ENCODE measurements at places on chromosomes 6 and 20.

- DNase-seq: no peak
Measured at GRCh38 chr6:47231151-47231550, 78.6 kb downstream of the TNFRSF21 start.

DNA sequence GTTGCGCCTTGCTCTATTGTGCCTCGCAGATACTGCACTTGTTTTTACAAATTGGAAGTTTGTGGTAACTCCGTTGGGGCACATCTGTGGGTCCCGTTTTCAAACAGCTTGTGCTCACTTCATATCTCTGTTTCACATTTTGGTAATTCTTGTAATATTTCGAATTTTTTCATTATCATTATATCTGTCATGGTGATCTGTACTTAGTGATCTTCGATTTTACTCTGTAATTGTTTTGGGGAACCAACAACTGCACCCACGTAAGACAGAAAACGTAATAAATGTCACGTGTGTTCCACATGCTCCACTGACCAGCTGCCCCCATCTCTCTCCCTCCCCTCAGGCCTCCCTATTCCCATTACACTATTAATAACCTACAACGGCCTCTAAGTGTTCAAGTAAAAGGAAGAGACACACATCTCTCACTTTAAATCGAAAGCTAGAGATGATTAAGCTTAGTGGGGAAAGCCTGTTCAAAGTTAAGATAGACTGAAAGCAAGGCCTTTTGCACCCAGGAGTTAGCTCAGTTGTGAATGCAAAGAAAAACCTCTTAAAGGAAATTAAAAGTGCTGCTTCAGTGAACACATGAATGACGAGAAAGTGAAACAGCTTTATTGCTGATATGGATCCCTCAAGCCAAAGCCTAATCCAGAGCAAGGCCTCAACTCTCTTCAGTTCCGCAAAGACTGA is 26.9 kb downstream of the TTLL2 start:
- no peak for DNase-seq

- no peak for DNase-seq
Measured at GRCh38 chr20:30500829-30501440, 756.5 kb upstream of the DEFB115 start.

DNA sequence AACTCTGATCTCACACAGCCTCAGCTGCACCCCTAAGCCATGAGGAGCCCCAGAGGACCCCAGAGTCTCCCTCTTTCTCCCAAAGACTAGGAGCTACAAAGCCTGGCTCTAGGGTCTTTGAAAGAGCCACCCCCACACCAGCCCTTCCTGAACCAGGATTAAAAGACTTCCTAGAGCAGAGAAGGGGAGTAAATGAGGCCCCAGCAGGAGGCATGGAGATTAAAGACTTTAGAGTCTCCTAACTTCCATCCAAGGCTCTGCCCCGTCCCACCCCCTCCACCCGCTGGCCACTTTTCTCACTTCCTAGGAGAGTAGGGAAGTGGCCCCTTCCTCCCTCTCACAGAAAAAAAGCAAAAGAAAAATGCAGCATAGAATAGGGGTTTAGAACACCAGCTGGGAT is 1.7 kb downstream of the PREX1 start:
- DNase-seq: no peak

DNA sequence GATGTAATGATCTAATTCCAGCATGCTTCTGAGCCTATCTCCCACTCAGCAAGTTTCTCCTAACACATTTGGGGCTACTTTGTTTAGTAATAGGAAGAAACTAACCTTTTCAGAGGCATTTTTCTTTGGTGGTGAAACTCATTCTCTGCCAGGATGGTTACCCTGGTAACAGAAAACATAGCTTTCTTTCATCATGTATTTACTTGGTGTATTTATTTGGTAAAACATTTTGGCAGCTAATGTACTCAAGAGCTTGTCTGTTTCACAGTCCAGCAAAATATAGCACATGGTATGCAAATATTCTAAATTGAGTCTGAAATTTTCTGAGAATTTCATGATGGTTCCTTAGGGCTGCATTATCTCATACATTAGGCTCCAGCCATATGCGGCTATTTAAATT is 100.0 kb downstream of the SLC35B3 start:
- no peak for DNase-seq

- DNase-seq: no peak
Measured at GRCh38 chr20:13868331-13868730, 83.5 kb downstream of the NDUFAF5 start.

DNA sequence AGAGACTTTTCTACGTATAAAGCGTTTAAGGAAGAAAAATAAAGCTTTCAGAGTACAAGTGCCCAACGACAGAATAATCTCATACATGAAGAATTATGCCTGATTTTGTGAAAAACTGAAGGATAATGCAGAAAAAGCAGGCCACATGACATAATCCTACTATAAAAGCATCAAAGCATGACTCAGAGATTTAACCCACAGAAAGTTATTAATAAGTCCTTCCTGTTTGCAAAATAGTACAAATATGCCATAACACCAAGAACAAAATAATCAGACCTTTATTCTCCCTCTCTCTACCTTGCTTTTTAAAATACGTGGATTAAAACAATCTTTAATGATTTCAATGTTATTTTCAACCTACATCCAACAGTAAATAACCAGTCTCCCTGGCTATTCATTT is 118.6 kb upstream of the BCLAF1 start:
- no peak for DNase-seq

- no peak for DNase-seq
Measured at GRCh38 chr6:83069633-83070032, 2.2 kb downstream of the DOP1A start.

- no peak for DNase-seq
Measured at GRCh38 chr6:143792402-143793279, 50.5 kb upstream of the LTV1 start.

GRCh38 chr20:10404023-10404628 is 29.9 kb downstream of the MKKS start:
- no peak for DNase-seq

GRCh38 chr6:127618729-127619128 is 41.8 kb downstream of the C6orf58 start:
- DNase-seq: no peak

- DNase-seq: no peak
Measured at GRCh38 chr20:19423097-19423899, 210.9 kb downstream of the SLC24A3 start.

DNA sequence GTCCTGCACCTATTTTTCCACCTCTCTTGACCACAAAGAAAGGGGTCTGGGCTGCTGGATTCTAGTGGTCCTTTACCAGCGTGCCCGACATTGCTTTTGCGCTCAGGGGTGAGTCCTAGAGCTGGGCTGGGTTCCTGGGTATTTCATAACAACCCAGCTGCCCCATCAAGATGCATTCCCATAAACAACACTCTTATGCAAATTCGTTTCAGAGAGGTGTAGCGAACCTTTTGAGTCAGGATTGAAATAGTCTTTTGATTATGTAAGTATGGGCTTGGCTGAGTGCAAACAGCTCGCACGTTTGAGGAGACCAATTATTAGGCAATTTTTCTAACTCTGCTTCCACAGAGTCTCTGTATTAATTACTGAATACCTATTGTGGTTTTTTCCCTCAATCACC is 13.7 kb downstream of the ACOT13 start:
- no peak for DNase-seq

GRCh38 chr20:1664911-1665310 is 7.3 kb upstream of the SIRPG start:
- DNase-seq: no peak

DNA sequence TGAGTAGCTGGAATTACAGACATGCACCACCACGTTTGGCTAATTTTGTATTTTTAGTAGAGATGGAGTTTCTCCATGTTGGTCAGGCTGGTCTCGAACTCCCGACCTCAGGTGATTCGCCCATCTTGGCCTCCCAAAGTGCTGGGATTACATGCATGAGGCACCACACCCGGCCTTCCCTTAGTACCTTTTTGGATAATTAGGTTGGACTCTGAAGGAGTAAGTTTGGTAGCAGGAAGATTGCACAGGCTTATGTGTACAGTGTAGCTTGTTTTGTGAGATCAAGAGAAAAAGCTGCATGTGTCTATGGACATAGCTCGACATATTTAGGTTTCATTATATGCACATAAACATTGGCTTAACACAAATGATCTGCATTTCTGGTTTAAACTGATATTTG is 116.8 kb downstream of the NCOA3 start:
- no peak for DNase-seq

- DNase-seq: no peak
Measured at GRCh38 chr6:156563714-156564113, 213.5 kb upstream of the ARID1B start.

DNA sequence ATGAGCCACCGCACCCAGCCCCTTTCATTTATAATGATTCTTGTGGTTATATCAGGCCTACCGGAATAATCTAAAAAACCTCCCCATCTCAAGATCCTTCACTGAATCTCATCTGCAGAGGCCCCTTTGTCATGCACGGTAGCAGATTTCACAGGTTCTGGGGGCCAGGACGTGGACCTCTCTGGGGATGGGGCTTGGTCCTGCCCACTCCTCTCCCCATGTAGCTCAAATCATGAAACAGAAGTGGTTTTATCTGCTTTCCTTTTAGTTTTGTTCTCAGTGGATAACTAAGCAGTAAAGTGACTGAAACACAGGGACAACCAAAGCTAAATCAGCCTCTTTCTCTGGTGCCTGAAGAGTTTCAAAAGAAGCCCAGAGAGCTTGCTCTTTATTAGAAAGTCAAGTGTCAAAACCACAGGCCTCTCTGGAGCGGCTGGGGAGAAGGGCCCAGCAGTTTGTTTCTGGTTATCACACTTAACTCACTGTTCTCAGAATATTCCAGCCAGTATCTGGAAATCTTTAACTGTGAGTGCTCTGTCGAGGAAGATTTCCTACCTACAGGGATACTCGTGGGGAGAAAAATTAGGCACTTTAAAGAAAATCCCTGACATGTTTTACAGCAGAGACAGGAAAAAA is 60.6 kb upstream of the FAM184A start:
- no peak for DNase-seq

DNA sequence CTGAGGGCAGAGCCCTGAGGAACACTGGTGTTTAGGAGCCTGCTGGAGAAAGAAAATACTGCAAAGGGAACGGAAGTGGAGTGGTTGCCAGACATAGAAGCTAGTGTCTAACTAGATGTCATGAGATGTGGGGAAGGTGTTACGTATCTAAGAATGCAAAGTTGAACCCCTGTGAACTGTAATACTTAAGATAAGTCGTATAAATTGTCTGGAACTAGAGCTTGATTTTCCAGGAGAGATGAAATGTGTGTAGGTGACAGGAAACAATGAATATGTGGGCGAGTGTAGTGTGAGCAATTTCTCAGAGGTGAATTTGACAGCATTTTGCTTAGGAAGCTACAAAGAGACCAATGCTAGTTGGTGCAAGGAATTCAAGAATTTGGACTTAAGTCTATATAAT is 27.9 kb downstream of the ESR1 start:
- no peak for DNase-seq

DNA sequence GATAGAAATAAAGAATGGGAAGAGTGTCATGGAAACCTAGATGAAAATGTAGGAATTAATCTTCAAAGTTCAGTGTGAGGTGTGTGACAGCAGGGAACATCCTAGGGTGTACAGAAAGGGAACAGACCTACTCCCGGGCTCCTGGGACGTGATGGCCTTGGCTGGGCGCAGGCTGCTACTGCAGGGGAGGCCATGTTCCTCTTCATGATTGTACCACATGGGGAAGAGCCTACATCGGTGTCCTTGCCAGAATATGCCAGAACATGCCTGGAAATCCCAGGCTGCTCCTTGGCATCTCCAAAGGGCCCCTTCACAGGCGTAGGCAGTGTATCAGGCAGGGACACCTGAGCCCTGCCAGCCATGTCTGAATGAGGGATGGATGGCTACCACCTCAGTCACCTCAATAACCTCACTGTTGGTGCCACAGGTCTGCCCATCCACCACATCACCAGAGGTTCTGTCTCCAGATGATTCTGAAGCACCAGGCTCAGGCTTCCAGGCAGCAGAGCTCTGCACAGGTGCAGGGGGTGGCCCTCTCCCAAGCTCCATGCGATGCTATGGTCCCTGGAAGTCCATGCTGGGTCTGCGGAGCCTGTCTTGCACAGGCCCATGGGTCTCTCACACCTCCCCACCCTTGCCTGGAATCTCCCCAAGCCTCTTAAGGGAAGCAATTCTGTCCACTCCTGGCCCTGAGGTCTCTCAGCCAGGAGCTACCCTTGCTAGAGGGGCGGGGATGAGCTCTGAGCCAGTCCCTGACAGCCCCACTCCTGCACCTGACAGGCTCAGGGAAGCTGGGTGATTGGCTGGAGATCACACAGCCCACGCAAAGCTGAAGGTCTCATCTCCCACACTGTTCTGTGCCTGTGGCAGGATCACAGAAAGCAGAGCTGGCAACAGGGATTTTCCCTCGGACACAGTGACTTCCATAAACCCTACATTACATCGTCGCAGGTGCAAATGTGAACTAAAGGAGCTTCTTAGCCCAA is 20.2 kb downstream of the RAMACL start:
- no peak for DNase-seq

All from right renal pelvis (tissue), 4 donors.